ENCODE measurements at places on chromosomes 4 and X. TPM values are rescaled to one million over a fixed set of nuclear protein-coding genes. Genes with fewer than 3 reads are reported as not detected.

Gene DUX4
- total RNA-seq, result not detected

Gene ZAR1
- not detected for total RNA-seq

Gene BMX
- total RNA-seq, result 0.14 TPM

Gene DAPP1
- 0.09 TPM for total RNA-seq

Gene SMR3B
- not detected for total RNA-seq

Gene STIM2
- total RNA-seq, result 12.9 TPM

Gene ADH7
- total RNA-seq, result not detected

Gene DCAF12L1
- not detected for total RNA-seq

Gene ARX
- total RNA-seq, result not detected

Gene NPFFR2
- not detected for total RNA-seq

Gene OPN1MW3
- total RNA-seq, result not detected

Gene PRKG2
- 4.6 TPM for total RNA-seq

Gene PDGFRA
- 502 TPM for total RNA-seq

Gene ALB
- total RNA-seq, result 0.09 TPM

Gene CYLC1
- total RNA-seq, result not detected

Gene SERPINA7
- not detected for total RNA-seq

Gene GUCY1A1
- 0.71 TPM for total RNA-seq

Gene NEIL3
- 1.3 TPM for total RNA-seq

Gene GPR101
- not detected for total RNA-seq

Gene NUP62CL
- 0.14 TPM for total RNA-seq

Gene TEC
- 0.71 TPM for total RNA-seq

Gene TCEANC
- total RNA-seq, result 3.6 TPM

Gene RNF128
- total RNA-seq, result 5.7 TPM

Gene ARHGAP4
- 1.3 TPM for total RNA-seq

Gene FGF5
- total RNA-seq, result 2.3 TPM

Gene MAGEA8
- total RNA-seq, result not detected

Gene GAK
- 49.6 TPM for total RNA-seq

Gene MAGEB18
- total RNA-seq, result not detected

Gene CLNK
- not detected for total RNA-seq

Gene KLHL34
- not detected for total RNA-seq

Gene COL4A6
- total RNA-seq, result 4.2 TPM

Gene ETDA
- total RNA-seq, result not detected

Gene FAM199X
- 12.2 TPM for total RNA-seq

Gene NDNF
- total RNA-seq, result 0.18 TPM

Gene AMELX
- not detected for total RNA-seq

Gene ATP10D
- 21.3 TPM for total RNA-seq

Gene MAGEB17
- total RNA-seq, result not detected

Gene RAB40A
- 0.09 TPM for total RNA-seq

Gene FAM114A1
- total RNA-seq, result 362 TPM

Gene SNCA
- 43.2 TPM for total RNA-seq

Gene ZBTB49
- 2.4 TPM for total RNA-seq

Gene BST1
- 19.9 TPM for total RNA-seq

Gene BMP3
- total RNA-seq, result under 0.01 TPM

Gene XKRX
- total RNA-seq, result under 0.01 TPM

Gene IL1RAPL1
- 0.46 TPM for total RNA-seq

Gene CT55
- total RNA-seq, result not detected

Gene SYNPO2
- total RNA-seq, result 17.9 TPM

All from smooth muscle cell of bladder (primary cell).